ENCODE measurements at places on chromosomes 7 and 10.

DNA sequence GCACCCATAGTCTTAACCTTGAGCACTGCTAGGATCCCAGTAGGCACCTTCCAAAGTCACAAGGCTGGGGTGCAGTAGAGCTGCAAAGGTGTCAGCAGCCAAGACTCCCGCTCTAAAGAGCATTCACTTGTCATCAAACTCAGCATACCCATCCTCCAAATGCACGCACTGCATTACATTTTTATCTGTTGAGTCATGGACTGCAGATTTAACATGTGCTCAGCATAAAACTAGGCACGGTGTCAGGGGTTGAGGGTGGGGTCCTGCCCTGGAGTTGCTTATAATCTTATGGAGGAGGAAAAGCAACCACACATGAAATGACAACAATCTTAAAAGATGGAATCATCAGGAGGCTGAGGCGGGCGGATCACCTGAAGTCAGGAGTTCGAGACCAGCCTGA, 102.6 kb downstream of the PARP12 start:
- DNase-seq: no peak

GRCh38 chr7:113141803-113142202, 23.4 kb upstream of the SMIM30 start:
- DNase-seq: no peak

GRCh38 chr10:88883448-88883809, 3.4 kb downstream of the STAMBPL1 start:
- DNase-seq: no peak

DNA sequence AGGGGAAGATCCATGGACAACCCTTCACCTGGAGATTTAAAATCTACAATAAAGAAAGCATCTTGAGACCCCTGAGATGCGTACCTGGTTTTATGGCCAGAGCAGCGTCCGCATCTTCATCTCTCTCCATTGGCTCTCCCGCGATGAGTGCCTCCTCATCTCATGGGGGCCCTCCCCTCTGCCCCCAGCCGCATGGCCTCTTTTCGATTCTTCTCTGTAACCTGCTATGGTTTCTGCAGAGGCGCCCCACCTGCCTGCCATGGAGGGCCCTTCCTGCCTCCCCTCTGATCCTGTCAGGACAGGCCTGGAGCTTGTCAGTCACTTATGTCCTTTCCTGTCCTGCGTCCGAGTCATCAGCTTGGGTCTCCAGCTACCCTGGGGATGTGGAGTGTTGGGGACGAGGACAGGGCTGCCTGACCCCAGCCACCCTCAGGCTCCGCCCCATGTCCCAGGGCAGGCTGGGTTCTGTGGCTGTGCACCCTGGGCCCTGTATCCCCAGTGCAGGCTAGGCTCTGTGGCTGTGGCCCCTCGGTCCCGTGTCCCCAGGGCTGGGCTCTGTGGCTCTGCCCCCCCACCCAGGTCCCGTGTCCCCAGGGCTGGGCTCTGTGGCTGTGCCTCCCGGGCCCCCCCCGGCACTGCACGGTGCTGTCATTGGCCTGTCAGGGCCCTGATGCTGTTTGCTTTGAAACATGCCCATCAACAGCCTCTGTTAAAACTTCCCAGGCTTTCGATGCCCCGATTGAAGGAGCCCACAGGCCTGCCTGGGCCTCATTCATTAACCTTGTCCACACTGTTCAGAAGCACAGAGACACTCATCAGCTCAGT, 99.8 kb downstream of the WDR37 start:
- no peak for DNase-seq

- no peak for DNase-seq
These were observed 1.9 kb downstream of the VPS41 start for GRCh38 chr7:38907066-38907465.

- DNase-seq: no peak
These were observed 32.3 kb downstream of the PODXL start for GRCh38 chr7:131524115-131524514.

GRCh38 chr7:2849941-2850766, 6.0 kb upstream of the GNA12 start:
- DNase-seq: no peak

DNA sequence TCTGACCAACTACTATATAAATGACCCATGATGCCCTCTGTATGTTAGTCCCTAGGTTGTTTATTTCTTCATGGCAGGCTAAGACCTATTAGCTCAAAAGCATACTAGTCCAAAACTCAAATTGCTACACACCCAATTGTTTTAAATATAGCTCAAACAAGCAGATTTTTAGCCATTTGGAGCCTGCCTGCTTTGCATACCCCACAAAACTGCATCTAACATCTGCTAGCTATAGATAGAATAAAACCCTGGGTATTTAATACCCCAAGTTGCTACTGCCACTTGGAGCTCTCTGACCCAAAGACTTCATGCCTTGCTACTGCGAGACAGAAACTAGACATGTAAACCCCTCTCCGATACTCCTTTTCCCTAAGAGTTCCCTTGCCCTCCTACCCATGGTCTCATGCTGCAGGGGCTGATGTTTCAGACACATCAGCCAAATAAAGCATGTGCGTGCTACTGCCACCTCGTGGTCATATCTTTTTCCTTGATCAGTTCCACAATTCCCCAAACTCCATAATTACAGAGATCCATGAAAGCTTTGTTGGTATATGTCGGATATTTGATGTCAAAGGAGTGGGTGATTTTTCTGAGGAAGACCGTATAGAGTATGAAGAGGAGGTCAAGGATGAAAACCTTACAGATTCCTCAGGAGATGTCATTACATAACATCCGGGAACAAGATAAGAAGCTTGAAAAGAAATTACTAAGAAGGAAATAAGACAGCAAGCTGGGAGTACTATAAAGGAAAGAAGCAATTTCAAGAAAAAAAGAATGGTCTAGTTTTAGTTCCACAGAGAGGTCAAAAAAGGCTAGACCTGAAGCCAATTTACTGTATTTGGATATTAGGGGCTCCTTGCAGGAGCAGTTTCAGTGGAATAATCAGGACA, 386.6 kb downstream of the SH2D4B start:
- DNase-seq: no peak

- DNase-seq: no peak
These were observed 91.1 kb downstream of the RNF32 start for GRCh38 chr7:156731651-156732050.

DNA sequence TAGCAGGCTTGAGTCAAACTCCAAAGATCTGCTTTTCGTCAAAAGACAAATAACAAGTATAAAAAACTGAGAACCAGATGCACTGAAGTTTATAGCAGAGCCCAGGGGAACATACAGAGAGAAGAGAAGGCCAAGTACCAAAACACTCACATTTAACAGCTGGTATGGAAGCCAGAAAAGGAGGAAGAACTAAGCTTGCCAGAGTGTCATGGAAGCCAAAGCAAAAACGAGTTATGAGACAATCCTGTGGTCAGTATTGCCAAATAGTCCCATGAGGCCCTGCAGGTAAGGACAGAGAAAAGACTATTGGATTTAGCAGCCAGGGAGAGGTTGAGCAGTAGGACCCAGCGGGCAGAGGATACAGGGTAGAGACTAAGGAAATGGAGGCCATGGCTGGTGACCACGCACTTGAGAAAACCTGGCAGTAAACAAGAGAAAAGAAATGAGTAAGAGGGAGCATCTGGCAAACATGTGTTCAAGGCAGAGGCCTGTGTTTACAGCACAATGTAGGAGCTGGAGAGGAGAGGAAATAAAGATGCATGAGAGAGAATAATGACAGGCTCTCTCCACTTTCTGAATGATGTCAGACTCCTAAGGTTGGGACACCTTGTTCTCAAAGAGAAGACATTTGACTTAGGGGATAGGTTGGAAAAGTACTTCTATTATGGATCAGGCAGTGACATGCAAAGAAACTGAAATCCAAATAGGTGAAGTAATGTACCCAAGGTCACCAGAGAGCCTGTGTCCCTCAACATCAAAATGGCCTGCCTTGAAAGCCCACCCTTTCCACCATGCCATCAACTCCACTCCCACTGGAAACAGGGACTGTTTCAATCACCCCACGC, 9.1 kb downstream of the CREB3L2 start:
- DNase-seq: no peak

DNA sequence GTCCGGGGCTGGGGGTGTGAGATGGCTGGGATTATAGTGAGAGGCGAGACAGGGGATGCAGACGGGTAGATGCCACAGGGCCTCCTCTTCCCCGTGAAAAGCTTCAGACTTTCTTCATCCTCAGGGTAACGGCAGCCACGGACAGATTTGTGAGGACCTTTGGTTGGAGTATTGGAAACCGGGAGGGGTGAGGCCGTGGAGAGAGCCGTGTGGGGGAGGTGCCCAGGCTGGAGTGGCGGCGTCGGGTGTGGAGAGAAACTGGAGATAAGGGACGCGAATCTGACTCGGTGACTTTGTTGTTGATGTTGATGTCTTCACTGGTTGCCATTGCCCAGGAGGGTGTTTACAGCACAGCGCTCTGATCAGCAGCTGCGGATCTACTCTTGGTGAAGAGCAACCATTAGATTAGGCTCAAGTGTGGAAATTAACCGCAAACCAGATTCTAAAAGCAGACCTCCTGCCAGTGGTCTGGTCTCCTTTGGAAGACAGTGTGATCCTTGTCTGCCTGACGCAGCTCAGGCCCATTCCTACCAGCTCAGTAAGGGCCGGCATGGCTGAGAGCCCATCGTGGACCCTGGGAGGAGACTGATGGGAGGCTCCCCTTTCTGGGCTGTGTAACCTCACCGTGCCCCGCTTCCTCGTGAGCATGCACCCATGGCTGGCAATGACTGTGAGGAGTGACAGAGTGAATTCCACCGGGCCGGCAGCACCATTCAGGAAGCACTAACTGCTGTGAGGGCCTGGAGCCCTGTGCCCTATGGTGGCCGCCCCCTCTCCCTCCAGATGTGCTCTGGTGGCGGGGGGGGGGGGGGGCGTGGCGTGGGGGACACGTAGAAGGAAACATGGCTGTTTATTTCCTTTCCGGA, 90.3 kb downstream of the INPP5A start:
- no peak for DNase-seq

- no peak for DNase-seq
These were observed 609.0 kb upstream of the FZD8 start for GRCh38 chr10:36251068-36251467.

DNA sequence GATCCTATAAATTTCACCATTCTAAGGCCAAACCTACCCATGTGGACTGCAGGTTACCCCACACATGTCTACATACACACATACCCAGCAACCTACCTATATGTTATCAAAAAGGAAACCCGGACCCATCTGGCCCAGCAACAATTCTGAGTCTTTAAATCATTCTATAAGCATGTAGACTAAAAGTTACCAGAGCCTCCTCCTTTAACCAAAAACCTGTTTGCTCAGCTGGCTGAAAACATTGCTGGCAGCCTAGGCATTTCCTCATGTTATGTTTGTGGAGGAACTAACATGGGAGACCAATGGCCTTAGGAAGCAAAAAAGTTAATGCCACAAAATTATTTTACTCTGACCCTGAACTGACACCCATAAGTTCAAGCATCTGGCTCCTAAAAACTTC, 5.3 kb upstream of the ADCK2 start:
- DNase-seq: no peak

DNA sequence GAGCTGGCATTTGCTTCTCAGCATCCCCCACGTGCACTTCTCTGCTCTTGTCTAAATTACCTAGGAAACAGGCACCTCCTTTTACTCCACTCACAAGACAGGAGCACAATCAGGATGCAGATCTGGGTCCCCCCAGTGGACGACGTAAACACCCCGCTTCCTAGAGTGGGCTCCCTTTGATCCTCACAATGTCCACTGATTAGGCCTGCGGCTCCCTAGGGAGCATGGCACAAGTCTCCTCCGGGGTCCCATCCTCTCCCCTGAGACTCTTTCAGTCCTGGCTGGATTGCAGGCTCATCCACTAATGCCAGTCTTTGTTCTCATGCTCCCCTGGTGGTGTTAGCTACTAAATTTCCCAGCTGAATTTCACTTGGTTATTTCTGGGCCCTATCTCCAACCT, 98.3 kb downstream of the GLI3 start:
- DNase-seq: no peak

DNA sequence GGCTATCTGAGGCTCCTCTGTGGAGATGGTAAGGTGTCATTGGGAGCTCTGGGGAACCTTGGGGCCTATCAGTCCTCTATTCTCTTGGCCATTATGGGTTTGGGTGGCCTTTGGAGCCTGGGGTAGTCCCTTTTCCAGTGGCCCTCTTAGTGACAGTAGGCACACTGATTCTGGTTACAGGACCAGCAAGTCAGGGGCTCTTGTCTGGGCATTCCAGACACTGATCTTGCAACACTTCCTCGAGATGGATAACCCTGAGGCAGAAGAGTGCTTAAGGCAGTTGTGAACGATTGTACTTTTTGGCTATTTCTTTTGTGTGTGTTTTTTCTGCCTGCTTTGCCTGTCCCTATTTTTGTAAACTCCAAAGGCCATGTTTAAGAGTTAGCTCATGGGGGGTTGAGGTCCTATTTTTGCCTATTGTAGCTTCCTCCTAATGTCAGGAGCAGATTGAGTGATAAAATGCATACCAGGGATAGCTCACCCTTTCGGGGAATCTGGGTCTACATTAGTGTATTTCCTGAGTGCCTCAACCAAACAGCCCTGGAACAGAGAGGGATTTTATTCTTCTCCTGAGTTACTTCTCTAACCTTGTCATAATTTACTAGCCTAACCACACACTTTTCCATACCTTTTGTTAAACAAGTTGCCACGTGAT, 61.2 kb downstream of the PRKAR2B start:
- no peak for DNase-seq

- DNase-seq: no peak
These were observed 14.6 kb downstream of the C10orf71 start for GRCh38 chr10:49313501-49314070.

GRCh38 chr10:129993621-129994020, 29.5 kb upstream of the EBF3 start:
- DNase-seq: no peak

GRCh38 chr10:108567899-108568752, 1355.2 kb downstream of the XPNPEP1 start:
- DNase-seq: no peak

DNA sequence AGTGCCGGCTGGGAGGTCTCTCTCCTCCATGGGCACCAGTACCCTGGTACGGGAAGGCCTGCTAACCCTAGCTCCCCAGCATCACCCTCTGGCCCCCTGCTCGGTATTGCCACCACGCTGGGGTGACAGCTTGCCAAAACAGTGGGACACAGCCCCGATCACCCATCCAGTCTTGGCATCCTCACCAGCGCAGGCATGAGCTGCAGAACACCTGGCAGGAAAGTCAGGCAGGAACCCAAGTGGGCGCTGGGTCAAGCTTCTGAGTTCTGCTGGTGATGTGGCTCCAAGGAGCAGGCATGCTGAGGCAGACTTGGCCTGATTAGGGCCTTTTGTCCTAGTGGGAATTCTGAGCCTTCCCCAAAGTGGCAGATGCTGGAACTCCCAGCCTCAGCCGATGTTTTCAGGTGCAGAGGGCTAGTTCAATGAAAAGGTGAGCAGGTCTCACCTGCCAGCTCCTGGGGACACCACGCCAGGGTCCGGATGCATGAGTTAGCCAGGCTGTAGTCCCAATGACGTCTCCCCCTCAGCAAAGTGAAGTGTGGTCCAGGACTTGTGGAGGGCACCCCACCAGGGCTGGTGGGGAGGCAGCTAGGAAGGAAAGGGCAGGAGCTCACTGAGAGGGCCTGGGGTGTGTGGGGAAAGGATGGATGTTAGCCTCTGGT, 8.5 kb upstream of the ZNF22 start:
- DNase-seq: no peak

Data from stimulated activated CD4-positive, alpha-beta T cell treated with anti-CD3 and anti-CD28 coated beads, Interleukin-15, amount 100 ng/mL, for 1 hour (primary cell).